WTC11 (cell line): ENCODE measurements at places on chromosomes 4 and X. TPM values are rescaled to one million over a fixed set of nuclear protein-coding genes. Genes with fewer than 3 reads are reported as not detected.
A peak's percentile ranks its signal among the peaks of the same experiment; 100 is the strongest.

DNA sequence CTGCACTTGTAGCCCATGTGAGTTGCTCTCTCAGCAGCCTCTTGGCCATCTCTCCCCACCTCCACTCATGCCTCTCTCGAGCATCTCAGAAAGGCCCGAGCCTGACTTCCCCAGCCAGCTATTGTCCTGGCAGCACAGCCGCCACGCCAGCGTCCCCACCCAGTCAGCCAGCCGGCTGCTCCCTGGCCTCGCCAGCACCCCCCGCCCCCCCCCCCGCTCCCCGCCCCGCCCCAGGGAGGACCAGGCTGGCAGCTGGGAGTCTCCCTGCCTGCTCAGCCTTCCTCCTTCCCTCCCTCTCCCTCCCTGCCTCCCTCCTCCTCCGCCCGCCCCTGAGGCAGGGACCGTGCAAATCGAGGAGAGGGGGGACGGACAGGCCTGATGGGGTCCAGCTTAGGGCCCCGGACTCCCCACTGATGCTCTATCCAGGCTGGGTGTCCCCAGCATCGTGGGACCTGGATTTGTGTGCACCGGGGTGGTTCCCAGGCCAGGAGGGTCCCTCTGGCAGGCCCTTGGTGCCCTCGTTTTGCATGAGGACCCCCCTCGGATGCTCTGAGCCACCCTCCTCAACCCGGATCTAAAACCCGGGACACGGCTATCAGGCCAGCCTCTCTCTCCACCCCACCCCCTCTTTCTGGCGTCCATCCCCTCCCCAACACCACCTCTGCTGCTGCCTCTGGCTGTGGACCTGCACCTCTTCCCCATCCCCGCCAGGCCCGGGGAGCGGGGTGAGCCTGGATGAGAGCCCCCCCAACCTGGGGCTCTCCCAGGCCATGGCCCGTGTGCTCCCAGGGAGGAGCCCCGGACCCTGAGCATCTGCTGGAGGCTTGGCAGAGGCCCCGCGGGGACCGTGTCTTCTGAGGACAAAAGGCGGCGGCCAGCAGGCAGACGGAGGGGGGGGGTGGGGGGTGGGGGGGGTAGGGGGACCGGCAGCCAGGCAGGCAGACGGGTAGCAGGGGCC lies at the start of gene GPR173:
TSS of gene GPR173 (plus strand) at position 621 of the 958 bp plus-strand sequence. CDS start 27,833 bp downstream, outside the sequence.
- peak within 1 kb of the TSS; percentile 57; the same call in 1 of the 2 replicates for H3K27ac ChIP-seq
- H3K4me3 ChIP-seq = peak within 1 kb of the TSS; percentile 79
- no peaks in the 10 kb centered on the region for H3K36me3 ChIP-seq
- no peaks in the 10 kb centered on the region for H3K27me3 ChIP-seq
- DNase-seq = peak; percentile 57
- peaks cover 14% of the 10 kb centered on the region for H3K4me1 ChIP-seq

DNA sequence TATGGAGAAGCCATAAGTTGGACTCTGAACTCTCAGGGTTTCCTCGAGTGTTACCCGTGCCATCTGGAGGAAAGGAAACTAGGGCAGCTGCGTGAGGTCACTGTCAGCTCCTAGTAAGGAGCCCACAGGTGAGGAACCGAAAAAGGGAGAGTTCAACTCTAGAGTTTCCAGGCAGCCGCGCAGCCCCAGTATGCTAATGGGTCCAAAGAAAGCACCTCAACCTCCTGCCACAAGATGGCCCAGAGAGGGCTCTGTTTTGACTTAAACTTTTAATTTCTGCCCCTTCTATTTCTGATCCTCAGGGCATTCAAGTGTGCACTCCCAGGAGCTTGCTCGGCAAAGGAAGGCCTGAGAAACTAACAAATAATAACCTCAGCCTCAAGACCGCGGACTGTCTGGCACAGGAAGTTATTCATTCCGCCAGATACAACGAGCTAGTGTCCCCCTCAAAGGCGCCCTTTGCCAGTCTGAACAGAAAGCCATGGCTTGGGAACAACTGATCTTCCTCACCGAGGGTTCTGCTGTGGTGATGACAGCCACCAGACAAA lies 13.9 kb downstream of the SCARB2 start:
- H3K4me1 ChIP-seq = peaks cover 23% of the 10 kb centered on the region
- no peaks in the 10 kb centered on the region for H3K27me3 ChIP-seq
- peak; percentile 40 for DNase-seq
- peaks cover 4% of the 10 kb centered on the region for H3K36me3 ChIP-seq
- H3K27ac ChIP-seq = peak overlapping the region; percentile 61; the same call in 1 of the 2 replicates

NXF2B gene
- 0.11 to 0.31 TPM (median 0.18 TPM) in 3 replicates for total RNA-seq

GUCY1A1 gene
- 0.11 to 0.20 TPM in 2 of 3 replicates, not detected in the other for total RNA-seq
